ENCODE measurements at places on chromosomes 12 and 14.
A peak's percentile ranks its signal among the peaks of the same experiment; 100 is the strongest.

- peak; percentile 58 for DNase-seq
Observed at GRCh38 chr14:72948481-72949138, 22.3 kb downstream of the DCAF4 start.

GRCh38 chr12:114287821-114288525 lies 118.0 kb downstream of the TBX5 start:
- DNase-seq: no peak

DNA sequence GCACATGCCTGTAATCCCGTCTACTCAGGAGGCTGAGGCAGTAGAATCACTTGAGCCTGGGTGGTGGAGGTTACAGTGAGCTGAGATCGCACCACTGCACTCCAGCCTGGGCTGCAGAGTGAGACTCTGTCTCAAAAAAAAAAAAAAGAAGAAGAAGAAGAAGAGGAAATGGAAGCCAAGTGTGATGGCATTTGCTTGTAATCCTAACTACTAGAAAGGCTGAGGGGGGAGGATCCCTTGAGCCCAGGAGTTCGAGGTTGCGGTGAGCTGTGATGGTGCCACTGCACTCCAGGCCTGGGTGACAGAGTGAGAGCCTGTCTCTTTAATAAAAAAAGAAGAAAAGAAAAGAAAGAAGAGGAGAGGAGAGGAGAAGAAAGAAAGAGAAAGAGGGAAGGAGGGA lies 52.1 kb downstream of the LGMN start:
- DNase-seq: no peak

DNA sequence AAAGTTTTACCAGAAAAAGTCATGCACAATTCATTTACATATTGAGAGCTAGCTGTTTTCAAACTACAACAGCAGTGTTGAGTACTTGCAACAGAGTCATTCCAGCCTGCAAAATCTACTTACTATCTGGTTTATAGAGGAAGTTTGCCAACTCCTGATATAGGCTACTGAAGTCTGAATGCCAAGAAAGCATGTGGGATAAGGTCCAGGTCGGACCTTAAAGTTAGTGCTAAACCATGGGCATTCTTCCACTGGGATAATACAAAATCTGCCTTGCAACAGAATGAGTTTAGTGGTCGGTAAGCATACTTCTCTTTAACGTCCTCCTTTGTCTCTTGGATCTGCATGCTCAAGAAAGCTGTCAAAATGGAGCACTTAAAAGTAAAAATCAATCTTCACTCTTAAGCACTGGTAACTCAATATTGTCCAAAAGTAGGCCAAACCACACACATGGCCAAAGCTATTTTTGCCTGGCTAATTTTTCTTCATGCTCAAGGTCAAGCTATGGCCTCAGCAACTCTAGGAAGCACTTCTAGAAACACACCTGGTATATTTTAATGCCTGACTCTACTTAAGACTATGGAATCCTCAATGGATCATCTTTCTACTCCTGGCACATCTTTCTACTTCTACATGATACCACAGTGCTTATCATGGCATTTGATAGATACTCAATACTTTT lies 364.9 kb upstream of the KITLG start:
- no peak for DNase-seq

DNA sequence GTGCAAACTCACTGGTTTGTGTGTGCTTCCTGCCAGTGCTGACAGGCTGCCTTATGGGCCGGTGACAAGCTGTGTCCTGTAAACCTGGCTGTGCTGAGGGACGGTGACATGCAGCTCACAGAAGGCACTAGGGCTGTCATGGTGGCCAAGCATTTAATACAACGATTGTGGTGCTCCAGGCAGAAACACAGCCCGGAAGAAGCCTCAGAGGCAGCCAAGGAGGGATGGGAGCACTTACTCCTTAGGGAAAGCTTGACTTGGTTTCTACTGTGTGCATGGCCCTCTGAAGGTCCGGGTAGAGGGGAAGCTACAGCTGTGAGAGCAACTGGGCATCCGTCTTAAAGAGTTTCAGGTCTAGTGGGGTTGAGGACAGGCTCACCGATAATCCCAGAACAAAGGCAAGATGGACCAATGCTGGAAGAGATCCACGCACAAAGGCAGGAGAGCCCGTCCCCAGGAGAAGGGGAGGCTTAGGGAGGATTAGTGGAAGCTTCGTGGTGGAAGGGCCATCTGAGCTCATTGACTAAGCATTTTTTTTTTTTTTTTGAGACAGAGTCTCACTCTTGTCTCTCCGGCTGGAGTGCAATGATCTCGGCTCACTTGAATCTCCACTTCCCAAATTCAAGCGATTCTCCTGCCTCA lies 10.7 kb upstream of the MCRS1 start:
- DNase-seq: no peak

- no peak for DNase-seq
Observed at GRCh38 chr14:101865288-101865687, 99.1 kb upstream of the DYNC1H1 start.

- DNase-seq: no peak
Observed at GRCh38 chr12:118986050-118986449, 4.7 kb downstream of the SRRM4 start.

DNA sequence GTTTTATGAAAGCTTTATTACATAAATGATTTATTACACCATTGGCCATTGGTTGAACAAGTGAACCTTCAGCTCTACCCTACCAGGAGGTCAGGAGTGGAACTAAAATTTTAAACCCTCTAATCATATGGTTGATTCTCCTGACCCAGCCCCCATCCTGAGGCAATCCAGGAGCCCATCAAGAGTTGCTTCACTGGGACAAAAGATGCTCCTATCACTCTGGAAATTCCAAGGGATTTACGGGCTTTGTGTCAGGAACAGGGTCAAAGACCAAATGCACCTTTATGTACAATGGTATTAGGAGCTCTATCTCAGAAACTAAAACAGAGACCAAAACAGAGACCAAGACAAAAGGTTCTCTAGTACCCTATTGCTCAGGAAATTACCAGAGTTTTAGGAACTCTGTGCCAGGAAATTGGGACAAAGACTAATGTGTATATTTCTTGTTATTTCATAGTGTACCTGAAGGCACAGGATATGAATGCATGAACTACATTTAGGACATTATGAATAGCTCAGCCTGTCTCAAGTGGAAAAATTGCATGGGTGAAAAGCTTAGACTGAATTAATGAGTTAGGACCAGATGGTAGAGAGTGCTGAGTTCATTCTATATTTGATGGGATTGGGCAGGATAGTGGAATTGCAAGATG lies 171.7 kb upstream of the FLRT2 start:
- DNase-seq: no peak

- DNase-seq: no peak
Observed at GRCh38 chr12:94867066-94867855, 136.2 kb downstream of the NDUFA12 start.

- DNase-seq: no peak
Observed at GRCh38 chr12:64915242-64915641, 90.8 kb downstream of the TBC1D30 start.

DNA sequence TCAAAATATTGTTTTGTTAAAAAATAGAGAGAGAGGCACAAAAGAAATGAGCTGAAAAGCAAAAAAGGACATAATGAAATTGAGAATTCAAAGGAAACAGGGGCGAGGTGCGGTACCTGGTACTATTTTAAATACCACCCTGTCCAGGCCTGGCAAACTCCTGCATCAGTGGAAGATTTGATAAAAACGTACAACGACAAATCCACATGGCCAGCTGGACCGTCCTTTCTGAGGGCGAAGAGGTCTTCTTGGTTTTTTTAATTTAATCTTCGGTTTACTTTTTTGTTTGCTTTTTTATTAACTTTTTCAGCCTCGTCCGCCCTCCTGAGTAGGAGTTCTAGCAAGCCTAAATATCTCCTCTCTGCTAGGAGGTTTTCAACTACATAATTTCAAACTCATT lies 11.9 kb downstream of the BCL11B start:
- peak; percentile 23 for DNase-seq

DNA sequence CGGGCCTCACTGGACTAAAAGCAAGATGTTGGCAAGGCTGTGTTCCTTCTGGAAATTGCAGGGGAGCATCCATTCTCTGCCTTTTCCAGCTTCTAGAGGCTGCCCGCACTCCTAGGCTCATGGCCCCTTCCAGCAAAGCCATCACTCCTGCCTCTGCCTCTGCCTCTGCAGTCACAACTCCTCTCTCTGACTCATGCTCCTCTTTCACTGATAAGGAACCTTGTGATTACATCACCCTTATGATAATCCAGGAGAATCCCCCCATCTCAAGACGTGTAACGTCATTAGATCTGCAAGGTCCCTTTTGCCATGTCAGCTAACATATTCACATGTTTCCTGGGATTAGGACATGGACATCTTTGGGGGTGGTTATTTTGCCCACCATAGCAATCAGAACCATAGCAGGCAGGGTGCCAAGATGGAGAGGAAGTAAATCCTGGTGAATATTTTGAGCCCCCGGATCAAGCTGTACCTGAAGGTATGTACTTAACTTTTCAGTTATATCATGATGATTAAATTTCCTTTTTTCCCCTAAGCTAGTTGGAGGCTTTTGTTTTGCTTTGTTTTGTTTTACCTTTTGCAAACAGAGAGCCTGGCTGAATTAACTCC lies 123.6 kb downstream of the SCARB1 start:
- no peak for DNase-seq

- DNase-seq: no peak
Observed at GRCh38 chr14:104972301-104973134, 5.7 kb downstream of the AHNAK2 start.

DNA sequence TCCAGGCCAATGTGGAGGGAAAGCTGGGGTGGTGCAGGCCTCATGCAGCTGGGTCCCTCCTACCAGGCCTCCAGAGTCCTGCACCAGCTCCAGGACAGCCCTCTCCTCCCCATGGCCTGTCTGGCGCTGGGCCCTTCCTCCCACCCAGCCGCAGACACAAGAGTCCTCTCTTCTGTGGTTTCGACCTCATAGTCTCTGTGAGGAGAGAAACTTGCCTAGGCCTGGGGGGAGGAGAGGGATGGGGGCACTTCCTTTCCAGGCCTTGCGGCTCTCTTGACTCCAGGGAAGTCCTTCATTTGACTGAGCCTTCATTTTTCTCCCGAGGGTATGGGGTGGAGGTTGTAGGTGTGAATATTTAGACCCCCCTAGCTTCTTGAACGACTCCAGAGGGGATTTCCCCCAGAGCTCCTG lies 2.3 kb downstream of the MMP14 start:
- DNase-seq: no peak

DNA sequence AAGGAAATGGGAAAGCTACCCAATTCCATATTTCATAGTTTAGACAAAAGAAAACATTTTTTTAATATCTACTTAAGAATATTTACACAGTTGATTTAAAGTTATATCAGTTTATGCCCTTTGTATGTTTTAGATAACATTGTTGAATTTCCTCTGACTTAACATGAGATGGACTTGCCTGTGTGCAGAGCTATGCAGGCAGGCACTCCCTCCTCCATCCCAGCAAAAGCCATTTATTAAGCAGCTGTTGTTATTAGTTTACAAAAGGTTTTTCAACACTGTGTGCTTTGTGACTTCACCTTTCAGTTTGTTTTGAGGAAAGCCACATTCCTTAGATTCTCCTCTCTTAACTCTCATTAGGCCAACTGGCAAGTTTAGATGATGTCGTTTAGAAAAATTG lies 337.5 kb upstream of the PDE3A start:
- DNase-seq: no peak

- DNase-seq: no peak
Observed at GRCh38 chr12:107931761-107932160, 157.3 kb downstream of the ASCL4 start.

DNA sequence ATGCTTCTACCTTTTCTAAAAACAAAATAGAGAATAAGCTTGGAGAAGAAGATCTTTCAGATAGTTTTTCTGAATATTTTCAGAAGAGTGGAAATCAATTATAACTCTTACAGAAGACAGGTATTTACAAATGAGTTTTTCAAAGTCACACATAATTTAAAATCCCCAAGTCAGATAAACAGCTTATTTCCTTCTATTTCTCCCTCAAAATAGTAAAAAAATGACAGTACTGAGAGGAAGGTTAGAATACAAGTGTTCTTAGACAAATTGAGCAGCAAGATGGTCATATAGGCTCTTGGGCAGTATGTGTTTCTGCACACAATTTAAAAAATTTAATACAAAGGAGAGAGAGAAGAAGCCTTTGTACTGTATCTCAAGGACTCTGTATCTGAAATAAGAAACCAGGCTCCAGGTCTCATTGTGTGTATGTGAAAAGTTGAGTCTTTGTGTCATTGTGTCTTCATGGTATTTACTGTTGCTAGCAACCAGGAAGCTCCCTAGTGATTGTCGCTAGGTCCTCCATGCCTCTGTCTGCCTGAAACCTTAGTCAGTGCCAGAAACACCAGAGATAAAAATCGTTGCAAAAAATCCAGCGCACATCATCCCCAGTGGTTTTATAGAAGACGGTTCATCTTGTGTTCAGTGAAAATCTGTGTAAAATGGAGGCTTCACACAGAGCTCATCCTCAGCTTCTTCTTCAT lies 12.9 kb upstream of the TUBA1A start:
- no peak for DNase-seq

DNA sequence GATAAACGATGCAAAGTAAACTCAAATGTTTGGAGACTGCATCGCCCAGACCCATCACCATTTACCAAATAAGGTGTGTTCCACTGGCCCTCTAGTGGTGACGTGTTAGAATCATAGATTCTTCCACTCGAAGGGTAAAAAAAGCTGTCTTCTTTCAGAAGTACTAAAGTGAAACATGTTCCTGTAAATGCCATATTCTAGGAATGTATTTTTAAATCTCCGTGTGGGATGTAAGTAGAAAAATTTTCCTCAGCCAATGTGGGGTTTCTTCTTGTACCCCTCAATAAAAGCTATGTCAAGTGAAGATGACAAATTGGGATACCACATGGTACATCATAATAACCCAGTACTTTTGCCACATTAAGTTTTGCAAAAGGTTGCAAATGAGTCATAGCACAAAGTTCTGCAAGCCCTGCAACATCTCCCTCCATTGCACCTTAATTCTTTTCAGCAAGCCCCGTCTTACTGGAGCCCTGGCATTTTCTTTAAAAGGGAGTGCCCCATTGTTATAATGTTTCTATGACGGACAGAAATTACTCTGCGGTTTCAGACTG lies 100.8 kb downstream of the CCER1 start:
- DNase-seq: peak; percentile 8

DNA sequence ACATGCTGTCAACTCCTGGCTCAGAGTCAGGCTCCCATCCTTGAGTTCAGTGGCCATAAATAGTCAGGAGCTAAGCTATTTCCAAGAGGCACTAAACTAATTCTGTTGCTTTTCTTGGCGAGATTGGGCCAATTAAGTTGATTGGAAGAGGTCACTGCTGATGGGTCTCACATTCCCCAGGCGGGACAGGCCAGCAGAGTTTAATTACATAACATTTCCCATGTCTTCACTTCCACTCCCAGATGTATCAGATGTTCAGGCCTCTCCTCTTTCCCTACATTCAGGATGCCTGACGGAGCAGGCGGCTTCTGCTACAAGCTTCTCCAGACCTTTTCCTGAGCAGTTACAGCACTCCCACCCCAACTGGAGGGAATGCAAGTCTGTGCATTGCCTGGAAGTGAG lies 5.3 kb downstream of the NTF3 start:
- DNase-seq: no peak

DNA sequence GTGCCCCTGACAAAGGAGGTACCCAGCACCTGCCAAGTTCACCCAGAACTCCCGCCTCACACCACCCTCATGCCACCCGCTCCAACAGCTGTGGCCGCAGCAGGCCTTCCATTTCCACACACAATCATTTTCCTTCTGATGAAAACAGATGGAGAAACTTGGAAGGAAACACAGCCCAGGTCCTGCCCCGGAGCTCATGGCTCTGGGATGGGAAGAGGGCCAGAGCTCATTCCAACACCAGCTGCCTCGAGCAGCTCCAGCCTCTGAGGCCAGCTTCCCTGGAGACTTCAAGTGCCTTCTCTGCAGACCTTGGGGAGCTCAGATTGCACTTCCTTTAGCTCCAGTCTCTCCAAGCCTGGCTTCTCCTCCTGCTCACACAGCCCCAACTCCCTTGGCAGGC lies 55.1 kb upstream of the CMKLR1 start:
- DNase-seq: no peak

- no peak for DNase-seq
Observed at GRCh38 chr12:44246482-44247105, 410.7 kb downstream of the TMEM117 start.

All from naive thymus-derived CD4-positive, alpha-beta T cell (primary cell).